ENCODE measurements at places on chromosomes 5 and 9.

DNA sequence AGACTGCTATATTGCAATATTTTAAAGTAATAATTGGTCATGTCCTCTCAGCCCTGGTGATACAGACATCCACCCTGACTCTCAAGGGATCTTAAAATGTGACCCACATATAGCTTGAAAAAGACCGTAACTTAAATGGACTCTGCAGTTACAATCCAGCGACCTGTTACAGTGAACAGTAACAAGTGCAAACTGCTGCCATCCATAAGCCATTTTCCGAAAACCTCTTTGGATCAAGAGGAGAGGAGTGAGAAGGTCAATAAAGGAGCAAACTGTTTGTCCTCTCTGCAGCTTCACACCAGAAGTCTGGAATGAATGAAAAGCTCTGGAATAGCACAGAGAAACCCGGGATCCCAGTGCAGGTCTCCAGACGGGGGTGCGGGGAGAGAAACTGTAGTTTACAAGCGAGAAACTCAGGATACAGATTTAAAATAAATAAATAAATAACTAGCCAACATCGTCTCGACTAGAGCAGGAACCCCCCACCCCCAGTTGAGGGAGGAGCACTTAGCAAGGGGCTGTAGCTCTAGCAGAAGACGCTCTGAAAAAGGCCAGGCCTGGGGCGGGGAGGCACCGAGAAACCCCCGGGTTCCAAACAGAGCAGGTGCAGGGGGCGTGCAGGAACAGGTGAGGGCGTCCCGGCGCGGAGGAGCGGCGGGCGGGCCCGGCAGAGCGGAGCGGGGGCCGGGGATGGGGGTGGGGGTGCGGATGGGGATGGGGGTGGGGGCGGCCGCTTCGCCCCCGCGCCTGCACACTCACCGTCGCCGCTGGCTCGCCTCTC, 572 bp downstream of the ZDHHC21 start:
- peak; percentile 48 for DNase-seq

DNA sequence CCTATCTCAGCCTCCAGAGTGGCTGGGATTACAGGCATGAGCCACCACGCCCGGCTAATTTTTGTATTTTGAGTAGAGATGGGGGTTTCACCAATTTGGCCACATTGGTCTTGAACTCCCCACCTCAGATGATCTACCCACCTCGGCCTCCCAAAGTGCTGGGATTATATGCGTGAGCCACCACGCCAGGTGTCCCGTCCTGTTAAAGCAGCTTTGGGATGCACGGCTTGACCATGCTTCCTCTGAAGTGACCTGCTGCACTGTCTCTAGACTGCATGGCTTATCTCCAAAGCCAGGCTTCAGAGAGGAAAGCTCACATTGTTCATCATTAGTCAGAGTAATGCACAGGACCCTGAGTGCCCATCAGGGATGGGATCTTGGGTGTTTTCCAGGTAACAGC, 45.4 kb downstream of the SEMA4D start:
- DNase-seq: peak; percentile 25

DNA sequence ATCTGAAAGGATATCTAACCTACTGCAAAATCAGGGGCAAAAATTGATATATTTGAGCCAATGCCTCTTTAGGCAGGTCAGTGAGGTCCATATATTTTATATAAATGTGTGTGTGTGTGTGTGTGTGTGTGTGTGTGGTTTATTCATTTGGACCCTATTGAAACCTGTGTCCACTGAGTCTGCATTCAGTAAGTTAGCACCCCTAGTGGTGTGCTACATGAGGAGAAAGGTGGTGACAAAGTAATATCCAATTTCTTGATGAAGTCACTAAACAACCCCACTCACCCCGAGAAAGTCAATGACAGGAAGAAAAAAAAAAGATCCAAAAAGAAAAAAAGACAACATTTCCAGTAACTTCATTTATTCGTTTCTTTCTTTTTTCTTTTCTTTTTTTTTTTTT, 4.1 kb downstream of the FBXW11 start:
- DNase-seq: peak; percentile 66

DNA sequence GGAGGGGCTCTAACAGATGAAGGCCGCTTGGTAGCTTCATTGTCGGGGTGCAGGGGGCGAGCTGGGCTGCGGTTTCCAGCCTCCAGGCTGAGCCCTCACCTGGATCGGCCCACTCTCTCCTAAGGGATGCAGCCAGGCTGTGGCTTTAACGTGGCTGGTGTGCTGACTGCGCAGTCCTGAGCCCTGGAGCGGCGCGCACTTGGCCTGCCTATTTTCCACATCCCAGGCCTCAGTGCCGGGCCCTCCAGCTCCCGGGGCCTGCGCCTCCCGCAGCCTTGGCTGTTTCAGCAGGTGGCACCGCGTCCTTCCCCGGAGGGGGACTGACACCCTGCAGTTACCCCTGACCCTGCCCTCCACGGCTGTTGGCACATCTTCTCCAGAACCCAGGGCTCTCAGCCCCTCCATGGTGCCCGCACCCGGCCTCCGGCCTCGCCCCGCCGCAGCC, 1.4 kb downstream of the RNU6ATAC start:
- no peak for DNase-seq

- DNase-seq: no peak
Observed at GRCh38 chr5:128483738-128484137, 54.3 kb downstream of the FBN2 start.

DNA sequence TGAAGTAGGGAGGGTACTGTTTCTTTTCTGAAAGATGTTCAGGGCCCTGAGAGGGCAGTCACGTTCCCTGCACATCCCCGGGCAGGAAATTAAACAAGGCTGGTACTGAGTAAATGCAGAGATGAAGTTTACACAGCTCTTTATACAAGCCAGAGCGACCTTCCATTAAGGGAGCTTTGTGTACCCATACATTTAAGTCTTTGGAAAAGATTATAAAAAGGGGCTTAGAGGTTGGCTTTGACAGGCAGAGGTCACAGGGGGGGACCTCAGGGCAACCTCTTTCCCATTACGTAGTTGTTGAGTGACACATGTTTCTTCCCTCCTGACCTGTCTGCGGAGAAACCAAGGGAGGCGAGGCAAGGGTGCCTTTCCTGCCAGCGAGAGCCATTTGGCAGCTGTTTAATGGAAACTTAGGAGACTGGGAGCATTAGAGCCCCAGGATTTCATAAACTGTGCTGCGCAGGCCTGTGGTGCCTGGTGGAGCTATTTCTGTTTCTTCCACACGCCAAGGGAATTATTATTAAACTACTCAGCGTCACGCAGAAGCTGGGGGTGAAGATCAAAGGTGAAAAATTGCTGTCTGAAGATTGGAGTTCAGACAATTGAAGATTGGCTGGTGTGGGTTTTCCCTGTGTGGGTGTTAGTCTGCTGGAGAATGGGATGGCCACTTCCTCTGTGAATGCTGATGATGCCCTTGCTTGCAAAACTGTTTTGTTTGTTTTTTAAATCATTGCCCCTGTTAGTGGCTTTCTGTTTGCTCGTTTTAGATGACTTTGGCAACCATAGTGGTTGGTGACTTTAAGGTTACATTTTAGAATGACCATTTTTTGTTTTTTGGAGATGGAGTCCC, 3.2 kb upstream of the SMIM32 start:
- no peak for DNase-seq

GRCh38 chr9:135950135-135950682, 11.0 kb downstream of the UBAC1 start:
- peak; percentile 92 for DNase-seq

GRCh38 chr5:59358005-59358861, 535.3 kb downstream of the PDE4D start:
- DNase-seq: peak; percentile 58

DNA sequence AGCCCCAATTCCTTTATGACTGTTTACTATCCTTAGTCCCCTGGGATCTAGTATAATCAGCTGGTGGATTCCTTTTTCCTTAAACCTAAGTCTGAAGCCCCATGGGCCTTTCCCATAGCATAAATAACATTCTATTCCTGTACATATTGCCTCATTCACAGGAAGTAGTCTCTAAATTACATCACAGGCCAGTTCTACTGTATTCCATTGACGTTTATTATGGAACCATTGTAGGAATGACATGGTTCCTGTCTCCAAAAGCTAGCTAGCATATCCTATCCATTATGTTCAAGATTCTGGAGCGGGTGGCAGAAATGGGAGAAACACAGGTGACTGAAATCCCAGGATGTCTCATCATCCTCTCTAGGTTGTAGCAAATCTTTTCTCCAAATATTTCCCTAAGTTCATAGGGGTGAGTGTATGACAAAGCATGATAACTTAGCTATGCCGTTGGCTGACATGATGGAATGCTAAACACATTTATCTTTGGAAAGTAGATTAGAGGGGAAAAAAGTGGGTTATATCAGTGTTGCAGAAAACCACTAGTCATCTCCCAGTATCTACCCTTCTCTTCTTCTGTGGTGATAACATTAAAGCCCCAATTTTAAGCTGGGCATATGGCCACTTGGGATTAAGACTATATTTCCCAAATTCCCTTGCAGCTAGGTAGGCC, 140.1 kb downstream of the FGF1 start:
- DNase-seq: no peak

DNA sequence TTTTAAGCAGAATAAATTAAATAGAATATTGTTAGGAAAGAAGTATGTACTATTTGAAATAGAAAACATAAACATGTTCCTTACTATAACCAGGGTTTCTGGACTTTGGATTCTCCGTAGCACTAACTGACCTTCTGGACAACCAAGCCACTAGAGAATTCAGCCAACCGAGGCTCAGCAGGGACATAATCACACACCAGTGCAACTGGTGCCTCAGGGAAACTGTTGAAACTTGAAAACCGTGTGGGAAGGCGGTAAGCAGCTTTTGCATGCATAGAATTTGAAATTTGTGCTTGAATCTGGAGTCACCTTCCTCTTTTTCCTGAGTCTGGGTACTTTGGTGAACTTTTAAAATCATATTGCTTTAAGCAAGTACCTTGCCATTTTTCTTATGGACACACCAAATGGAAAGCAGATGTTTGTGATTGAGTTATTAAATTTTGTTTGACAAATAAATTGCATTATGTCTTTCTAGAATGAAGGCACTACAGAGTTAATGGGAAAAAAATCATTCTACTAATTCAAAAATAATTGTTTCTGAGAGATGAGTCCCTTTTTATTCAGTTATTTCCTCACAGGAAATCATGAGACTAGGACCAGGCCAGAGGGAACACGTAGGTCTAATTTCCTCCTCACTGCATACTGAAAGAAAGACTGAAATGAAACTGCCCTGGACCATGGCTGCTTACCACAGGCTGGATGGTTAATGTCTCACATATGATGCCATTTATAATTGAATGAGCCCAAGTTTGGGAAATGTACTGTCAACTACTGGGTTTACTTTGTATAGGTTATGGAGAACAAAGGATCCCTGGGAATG, 20.6 kb upstream of the SCAMP1 start:
- no peak for DNase-seq

DNA sequence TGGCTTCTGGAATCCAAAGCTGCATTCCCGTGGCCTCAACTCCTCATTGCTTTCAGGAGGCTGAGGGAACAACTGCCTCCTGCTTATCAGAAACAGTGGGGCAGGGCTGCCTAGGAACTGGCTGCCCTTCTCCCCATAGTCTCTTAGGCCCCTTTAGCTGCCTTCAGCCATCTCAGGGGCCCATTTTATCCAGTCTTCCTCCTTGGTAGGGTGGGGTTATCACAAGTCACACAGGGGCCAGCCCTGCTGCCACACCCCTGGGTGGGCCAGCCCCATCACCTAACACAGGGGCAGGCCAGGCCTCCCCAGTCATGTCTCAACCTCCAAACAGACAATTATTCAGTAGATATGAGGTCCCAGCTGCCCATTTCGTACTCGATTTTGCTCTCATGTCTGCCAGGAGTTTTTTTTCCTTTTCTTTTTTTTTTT, 3.9 kb downstream of the ALAD start:
- DNase-seq: peak; percentile 96

Measured in hematopoietic multipotent progenitor cell treated with erythropoietin and hydrocortisone succinate and interleukin-3 and kit ligand, for 4 days (in vitro differentiated cells).